ENCODE measurements at places on chromosomes 2 and 18. TPM values are rescaled to one million over a fixed set of nuclear protein-coding genes. Genes with fewer than 3 reads are reported as not detected.
A peak's percentile ranks its signal among the peaks of the same experiment; 100 is the strongest.

TRIM43 gene
- not detected for total RNA-seq

RGPD3 gene
- total RNA-seq = 0.45 TPM

NTSR2 gene
- not detected for total RNA-seq

CHN1 gene
- 64.3 TPM for total RNA-seq

UGT1A4 gene
- total RNA-seq = not detected

- H3K27me3 ChIP-seq = no peaks in the 10 kb centered on the region
- peaks cover 5% of the 10 kb centered on the region for H3K4me1 ChIP-seq
- H3K27ac ChIP-seq = no peak overlapping the region
- no peaks in the 10 kb centered on the region for H3K36me3 ChIP-seq
Measured at GRCh38 chr2:8314063-8314462, 367.8 kb upstream of the ID2 start.

DNA sequence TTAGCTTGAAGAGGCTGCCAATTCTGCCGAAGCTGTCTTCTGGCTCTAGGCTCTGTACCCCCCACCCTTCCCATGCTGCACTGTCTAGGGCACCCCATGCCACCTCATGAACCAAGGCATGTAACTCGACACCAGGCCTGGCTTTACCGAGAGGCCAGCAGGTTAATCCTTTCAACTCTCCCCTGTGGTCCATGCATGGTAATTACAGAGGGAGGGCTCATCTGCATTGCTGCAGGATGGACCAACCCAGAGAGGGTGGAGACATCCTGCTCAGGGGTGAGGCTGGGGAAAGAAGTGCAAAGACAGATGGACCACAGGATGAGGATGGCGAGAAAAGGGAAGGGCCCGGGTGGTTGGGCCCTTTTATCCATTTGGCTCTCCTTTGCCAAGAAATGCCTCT is 65.8 kb downstream of the KCTD1 start:
- no peaks in the 10 kb centered on the region for H3K36me3 ChIP-seq
- H3K4me3 ChIP-seq = no peak overlapping the region
- H3K27ac ChIP-seq = no peak overlapping the region
- DNase-seq = no peak
- H3K27me3 ChIP-seq = no peaks in the 10 kb centered on the region

DNA sequence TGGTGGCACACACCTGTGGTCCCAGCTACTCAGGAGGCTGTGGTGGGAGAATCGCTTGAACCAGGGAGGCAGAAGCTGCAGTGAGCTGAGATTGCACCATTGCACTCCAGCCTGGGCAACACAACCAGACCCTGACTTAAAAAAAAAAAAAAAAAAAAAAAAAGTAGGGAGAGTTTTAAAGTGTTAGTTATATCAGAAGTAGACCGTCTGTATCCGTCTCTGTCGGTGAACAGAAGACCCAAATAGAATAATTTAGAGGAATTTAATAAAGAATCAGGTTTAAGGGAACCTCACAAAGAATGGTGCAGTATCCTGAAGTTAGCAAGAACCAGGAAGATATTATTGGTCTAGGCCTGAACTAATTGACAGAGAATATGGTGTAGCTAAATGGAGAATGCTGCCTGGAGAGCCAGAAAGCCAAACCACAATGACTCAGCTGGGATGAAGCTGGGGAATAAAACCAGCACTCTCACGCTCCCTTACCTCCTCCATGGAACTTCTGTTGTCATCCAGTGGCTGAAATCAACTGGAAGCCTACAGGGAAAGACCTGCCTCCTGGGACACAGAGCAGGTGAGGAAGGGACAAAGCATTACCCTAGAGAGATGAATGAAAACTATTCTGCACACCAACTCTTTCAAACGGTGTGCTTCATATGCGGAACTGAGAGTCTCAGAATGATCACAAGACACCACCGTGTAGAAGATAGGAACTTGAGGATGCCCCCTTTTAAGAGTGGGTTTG is 39.1 kb upstream of the PLEKHM3 start:
- H3K27me3 ChIP-seq = no peaks in the 10 kb centered on the region
- peak; percentile 86 for DNase-seq
- no peak overlapping the region for H3K27ac ChIP-seq
- H3K4me1 ChIP-seq = no peaks in the 10 kb centered on the region

GRCh38 chr2:79982445-79982844 is 322.1 kb downstream of the LRRTM1 start:
- H3K27me3 ChIP-seq = no peaks in the 10 kb centered on the region
- no peak overlapping the region for H3K27ac ChIP-seq
- DNase-seq = no peak
- H3K4me3 ChIP-seq = no peak overlapping the region
- H3K4me1 ChIP-seq = no peaks in the 10 kb centered on the region

DNA sequence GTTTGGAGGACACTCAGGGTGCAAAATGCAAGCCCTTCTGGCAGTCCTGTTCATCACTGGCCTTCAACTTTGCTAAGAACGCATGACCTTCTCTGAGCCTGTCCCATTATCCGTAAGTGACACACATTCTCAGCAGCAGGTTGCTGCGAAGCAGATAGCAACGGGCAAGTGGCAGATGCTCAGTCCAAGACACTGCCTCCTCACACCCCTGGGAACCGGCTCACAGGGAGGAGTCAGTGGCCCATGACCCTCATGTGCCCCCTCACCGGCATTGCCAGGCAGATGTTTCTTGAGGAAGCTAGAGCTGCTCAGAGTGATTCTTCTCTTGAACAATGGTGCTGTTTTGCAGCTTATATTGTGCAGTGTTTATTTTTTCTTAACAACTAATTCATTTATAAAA is 737.2 kb upstream of the HS6ST1 start:
- no peaks in the 10 kb centered on the region for H3K27me3 ChIP-seq
- no peak for DNase-seq

GRCh38 chr2:163659224-163659623 is 76.6 kb downstream of the FIGN start:
- no peak overlapping the region for H3K4me3 ChIP-seq
- no peaks in the 10 kb centered on the region for H3K27me3 ChIP-seq
- no peak for DNase-seq
- H3K4me1 ChIP-seq = peaks cover 47% of the 10 kb centered on the region

All from cardiac muscle cell (in vitro differentiated cells and primary cell).